C1 segment of cervical spinal cord (tissue), 14 donors: ENCODE measurements at places on chromosomes 16 and 17.
A peak's percentile ranks its signal among the peaks of the same experiment; 100 is the strongest.

DNA sequence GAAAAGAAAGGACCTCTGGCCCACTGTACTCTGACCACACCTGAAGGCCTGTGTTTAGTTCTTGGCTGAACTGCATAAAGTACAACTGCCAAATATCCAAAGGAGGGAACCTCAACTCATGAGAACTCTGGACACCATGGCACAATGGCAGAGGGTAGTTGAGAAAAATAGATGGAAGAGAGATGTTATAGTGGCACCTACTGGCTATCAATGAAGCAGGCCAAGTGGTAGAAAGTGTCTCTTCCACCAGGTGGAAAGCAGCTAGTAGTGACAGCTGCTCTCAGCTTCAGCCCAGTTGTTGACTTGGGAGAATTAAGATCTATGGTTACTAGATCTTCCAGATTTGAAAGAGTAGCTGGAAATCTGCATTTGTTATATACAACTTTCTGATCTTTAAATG, 3.2 kb downstream of the MED31 start:
- no peak for DNase-seq

GRCh38 chr16:11632455-11632939, 35.8 kb upstream of the SNN start:
- DNase-seq, result no peak

DNA sequence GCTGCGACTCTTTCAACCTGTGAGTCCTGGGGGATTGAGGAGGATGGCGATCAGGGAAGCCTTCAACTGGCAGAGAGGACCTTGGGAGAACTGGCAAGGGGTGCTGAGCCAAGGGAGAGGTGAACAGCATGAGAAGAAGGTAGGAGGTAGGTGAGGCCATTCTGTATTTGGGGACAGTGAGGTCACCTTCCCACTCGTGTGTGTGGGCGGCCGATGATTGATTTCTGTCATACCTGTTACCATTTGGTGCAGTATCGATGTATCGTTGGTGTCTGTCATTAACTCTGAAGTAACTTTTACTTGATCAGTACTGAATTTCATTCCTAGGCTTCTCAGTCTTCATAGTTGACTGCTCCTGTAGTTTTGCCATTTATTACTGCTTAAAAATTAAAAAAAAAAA, 3.8 kb downstream of the ARSG start:
- no peak for DNase-seq

GRCh38 chr17:27577884-27578717, 52.9 kb upstream of the LGALS9 start:
- DNase-seq, result no peak

DNA sequence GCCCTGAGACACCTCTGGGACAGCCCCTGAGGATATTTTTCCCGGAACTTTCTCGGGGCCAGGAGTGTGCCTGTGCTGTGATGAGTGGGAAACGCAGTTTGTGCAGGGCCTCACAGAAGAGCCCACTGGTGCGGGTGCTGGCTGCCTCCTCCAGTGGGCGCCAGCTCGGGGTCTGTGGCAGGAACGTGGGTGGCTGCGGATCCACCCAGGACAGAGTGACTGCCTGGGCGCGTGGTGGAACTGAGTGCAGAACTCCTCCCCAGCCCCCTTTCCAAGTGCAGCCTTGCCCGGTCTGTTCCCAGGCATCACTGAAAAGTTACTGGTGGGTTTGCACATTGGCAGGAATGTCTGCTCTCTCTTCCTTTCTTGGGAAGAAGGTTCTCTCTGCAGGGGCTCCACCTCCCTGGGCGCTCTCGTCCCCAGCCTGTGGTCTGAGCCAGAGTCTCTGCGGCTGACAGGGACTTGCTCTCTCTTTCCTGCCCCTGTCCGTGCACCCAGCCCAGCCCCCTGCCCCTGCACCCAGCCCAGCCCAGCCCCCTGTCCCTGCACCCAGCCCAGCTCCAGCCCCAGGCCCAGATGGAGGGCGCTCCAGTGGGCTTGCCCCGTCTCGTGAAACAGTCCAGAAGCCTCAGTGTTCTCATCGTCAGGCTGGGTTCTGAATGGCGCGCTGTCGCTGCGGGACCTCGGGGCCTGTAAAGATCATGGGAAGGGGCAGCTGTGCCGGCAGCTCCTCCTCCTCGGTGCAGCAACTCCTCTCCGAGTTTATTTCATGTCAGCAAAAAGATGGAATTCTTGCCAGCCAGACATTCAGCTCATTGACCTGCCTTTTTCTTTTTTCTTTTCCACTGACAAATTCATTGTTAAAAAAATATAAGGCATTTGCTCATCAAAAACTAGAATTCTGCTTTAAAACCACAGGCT, 117.5 kb downstream of the BANP start:
- no peak for DNase-seq

- DNase-seq, result peak; percentile 44
Observed at GRCh38 chr16:56288019-56288418, 96.7 kb downstream of the GNAO1 start.

DNA sequence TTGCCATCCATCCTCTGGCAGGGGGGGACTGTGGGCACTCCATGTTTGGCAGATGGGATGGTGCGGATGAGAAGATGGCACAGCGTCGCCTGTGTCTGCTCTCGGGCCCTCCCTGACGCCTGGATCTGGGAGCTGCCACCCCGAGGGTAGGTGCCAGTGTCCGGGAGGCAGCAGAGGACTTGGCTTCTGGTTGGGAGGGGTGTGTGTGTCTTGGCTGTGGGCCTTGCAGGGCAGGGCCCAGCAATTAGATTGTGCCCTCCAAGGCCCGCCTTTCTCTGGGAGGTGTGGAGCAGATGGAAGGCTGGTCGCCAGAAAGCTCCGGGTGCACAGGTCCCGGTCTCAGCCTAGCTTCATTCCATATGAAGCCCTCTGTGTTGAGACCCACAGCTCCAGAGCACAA, 1.4 kb downstream of the RAP1GAP2 start:
- DNase-seq, result no peak

DNA sequence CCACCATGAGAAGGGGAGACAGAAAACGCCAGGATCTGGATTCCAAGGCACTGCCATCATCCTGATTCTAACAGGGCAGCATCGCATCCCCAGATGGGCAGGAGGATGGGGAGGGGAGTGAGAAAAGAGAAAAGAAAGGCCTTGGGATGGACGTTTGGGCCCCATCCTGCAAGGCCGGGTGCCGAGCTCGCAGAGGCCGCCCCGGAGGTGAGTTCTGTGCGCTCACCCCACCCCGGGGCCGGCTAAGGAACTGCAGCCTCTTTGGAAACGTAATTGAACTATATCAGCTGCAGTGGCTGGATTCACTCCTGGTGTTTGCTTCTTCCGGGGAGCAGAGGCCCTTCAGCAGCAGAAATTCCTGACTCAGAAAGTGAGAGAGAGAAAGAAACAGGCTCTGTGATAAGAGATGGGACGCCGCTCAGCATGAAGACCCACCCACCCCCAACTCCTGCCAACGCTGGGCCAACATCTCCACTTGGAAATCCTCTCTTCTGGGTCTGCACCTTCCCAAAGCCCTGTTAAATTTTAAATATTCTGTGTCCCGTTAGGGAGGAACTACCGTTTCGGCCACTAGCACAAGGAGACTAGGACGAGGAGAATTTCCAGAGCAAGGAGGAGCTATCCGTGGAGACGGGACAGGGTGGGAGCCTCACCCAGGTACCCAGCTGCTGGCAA, 8.5 kb upstream of the SSTR2 start:
- DNase-seq, result peak; percentile 44

- DNase-seq, result no peak
Observed at GRCh38 chr17:2784864-2785263, 11.4 kb upstream of the RAP1GAP2 start.

- peak; percentile 51 for DNase-seq
Observed at GRCh38 chr17:27319541-27320221, 25.8 kb downstream of the WSB1 start.

GRCh38 chr16:58046054-58046881, 20.7 kb downstream of the MMP15 start:
- no peak for DNase-seq

- DNase-seq, result peak; percentile 32
Observed at GRCh38 chr17:7177191-7177953, 1.8 kb downstream of the ASGR1 start.

DNA sequence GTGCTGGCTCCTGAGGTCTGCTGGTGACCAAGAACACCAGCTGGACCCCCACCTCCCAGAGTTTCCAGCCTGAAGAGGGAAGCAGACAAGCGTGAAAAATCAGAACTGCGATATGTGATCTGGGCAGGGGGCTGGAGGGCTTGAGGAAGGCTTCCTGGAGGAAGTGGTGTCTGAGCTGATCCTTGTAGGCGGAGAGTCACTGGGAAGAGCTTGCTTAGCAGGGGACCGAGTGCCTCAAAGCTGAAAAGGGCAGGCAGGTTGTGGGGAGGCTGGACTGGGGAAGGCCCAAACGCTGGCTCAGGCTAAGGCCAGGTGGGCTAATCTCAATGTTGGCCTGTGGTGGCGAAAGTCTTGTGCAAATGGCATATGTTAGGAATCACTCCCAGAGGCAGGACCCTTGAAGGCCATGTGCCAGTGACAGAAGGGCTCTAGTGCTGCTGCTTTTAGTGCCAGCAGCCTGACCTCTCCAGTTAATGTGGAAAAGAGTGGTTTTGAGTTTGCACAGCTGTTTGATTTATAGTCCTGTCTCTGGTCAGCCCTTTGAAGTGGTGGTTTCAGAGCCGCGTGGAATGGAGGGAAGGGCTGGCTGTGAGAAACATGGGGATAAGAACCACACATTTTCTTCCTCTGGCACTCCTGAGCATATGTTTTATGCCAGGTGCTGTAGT, 85.3 kb upstream of the LGALS9 start:
- DNase-seq, result no peak

DNA sequence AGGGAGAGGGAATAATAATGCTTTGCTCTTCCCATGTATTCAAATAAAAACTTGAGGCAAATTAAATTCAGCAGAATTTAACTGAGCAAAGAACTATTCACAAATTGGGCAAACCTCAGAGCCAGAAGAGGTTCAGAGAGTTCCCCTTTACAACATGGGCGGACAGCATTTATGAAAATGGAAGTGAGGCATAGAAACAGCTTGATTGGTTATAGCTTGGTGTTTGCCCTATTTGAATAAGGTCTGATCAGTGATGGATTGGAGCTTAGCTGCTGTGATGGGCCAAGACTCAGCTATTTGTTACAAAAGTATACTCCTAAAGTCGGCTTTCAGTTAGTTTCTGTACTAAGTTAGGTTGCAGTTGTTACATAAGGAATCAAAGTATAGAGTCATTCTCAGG, 63.0 kb downstream of the TMEM100 start:
- no peak for DNase-seq

DNA sequence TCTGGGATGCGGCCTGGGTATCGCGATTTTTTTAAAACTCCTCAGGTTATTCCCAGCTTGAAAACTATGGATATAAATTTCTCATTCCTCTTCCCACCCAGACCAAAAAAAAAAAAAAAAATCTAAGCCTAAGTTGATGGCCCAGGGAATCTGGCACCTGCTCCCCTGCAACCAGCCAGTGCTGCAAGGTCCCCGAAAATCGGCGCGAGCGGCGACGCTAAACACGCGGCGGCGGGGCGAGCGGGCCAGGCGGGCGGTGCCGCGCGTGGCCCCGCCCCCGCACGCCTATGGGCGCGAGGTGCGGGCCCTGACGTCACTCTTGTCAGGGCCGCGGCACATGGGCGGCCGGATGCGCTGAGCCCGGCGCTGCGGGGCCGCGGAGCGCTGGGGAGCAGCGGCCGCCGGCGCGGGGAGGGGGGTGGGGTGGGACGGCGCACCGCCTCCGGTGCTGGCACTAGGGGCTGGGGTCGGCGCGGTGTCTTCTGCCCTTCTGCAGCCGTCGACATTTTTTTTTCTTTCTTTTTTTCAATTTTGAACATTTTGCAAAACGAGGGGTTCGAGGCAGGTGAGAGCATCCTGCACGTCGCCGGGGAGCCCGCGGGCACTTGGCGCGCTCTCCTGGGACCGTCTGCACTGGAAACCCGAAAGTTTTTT, at the start of gene HLF:
TSS of gene HLF (plus strand) at position 316 of the 654 bp plus-strand sequence. CDS start 525 bp downstream, outside the sequence.
- peak; percentile 85 for DNase-seq

DNA sequence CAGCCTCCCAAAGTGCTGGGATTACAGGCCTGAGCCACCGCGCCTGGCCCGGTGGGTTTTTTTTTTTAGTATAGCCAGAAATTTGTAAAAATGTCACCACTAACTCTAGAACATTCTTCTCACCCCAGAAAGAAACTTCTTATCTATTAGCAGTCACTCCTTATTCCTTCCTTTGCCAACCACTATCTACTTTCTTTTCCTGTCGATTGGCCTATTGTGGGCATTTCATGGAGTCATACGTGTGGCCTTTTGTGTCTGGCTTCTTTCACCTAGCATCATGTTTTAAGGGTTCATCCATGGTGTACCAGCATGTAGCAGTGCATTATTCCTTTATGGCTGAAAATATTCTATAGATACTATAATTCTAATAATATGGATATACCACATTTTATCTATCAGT, 3.6 kb downstream of the CYB5D2 start:
- no peak for DNase-seq

- DNase-seq, result no peak
Observed at GRCh38 chr17:15122857-15123256, 142.3 kb downstream of the PMP22 start.

GRCh38 chr17:54439816-54440215, 460.8 kb upstream of the TOM1L1 start:
- DNase-seq, result no peak

DNA sequence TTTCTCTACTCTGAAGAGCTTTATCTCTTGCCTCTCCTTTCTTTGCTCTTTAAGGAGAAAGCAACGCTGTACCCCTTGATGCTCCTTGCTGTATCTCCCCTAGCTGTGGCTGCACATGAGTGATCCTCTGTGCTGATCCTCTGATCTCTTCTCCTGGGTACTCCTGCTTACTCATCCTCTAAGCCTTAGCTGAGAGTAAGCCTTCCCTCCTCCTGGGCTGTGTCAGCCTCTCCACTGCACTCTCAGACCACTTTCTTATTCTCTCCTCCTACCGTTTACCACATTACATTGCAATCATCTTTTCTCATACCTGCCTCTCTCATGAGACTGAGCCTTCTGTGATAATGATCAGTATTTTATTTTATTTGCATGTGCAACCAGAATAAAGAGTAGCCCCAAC, 25.1 kb downstream of the SOX9 start:
- no peak for DNase-seq

DNA sequence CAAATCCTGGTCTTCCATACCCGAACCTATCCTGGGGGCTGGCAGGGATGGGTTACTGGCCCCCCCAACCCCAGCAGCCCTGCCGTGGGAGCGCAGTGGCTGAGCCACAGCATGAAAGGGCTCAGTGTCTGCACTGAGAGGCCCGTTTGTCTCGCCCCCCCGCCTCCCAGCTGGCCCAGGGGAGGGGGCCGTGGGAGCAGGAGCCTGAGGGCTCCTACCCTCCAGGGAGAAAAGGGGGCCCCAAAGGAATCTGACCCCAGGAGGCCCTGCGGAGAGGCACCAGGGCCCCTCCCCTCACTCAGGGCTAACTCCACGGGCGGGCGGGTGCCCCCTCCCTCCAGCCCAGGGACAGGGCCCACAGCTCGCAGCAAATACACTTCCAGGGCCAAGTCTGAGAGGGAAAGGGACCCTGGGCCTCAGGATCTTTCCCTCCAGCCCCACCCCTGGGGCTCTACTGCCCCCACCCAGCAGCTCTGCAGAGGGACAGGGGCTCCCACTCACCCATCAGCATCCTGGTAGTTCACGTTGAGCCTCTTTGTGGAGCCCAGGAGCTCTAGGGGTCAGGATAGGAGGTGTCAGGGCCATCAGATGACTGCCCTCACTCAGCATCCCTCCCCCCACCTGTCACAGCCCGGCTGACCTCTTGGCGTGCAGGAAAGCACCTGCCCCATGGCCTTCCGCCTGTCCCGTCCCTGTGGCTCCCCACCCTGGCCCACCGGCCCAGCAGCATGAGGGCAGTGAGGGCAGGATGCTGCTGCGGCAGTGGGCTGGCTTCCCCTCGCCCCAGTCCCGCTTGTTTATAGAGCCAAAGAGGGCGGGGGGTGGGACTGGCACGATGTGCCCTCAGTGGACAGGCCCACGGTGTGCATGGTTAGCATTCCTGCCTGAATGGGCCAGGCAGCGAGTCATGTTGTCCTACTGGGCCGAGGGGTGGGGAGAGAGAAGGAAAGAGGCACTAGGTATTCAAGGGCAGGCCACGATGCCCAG, 7.3 kb downstream of the CASKIN2 start:
- DNase-seq, result peak; percentile 57
